ENCODE measurements at places on chromosomes 16 and 17. TPM values are rescaled to one million over a fixed set of nuclear protein-coding genes. Genes with fewer than 3 reads are reported as not detected.

GRCh38 chr17:47358652-47359051, 34.9 kb downstream of the EFCAB13 start:
- DNase-seq, result no peak
- no peak overlapping the region for H3K27ac ChIP-seq
- H3K27me3 ChIP-seq, result no peaks in the 10 kb centered on the region
- H3K4me1 ChIP-seq, result no peaks in the 10 kb centered on the region
- peaks cover 13% of the 10 kb centered on the region for H3K36me3 ChIP-seq

PPP1R1B gene
- total RNA-seq, result 0.36 TPM

DNA sequence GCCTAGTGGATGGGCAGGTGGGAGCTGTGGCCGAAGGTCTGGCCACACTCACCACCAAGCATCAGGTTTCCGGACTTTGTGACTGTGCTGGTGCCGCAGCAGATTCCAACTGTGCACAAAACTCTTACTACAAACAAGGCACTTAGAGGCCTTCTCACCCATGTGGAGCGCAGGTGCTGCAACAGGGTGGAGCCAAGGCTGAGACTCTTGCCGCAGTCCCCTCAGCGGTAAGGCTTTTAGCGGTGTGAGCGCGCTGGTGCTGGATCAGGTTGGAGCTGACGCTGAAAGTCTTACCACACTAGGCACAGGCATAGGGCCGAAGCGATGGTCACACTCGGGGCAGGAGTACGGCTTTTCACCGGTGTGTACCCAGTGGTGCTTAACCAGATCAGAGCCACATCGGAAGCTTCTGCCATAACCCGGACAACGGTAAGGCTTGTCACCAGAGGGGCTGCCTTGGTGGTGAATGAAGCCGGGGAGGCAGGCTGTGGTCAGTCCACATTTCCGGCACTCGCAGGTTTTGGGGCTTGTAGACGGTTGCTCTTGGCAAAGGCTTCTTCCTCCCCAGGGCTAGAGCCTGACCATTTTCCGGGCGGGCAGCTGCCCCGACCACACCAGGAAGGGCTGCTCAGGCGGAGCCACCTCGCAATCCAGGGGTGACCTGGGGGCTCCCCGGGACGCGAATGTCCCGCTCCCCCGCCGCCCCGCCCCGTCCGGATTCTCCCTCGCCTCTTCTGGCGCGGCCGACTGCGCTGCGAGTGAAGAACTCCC, 1.0 kb upstream of the ARMC5 start:
- H3K27ac ChIP-seq, result peak overlapping the region; percentile 99
- peaks cover 70% of the 10 kb centered on the region for H3K4me1 ChIP-seq
- no peak for DNase-seq
- H3K4me3 ChIP-seq, result peak overlapping the region; percentile 83
- H3K36me3 ChIP-seq, result peaks cover 16% of the 10 kb centered on the region
- no peaks in the 10 kb centered on the region for H3K27me3 ChIP-seq

COX4I1 gene
- 1,881 TPM for total RNA-seq

GRCh38 chr17:43694081-43694870, 32.6 kb upstream of the MEOX1 start:
- peaks cover 23% of the 10 kb centered on the region for H3K4me1 ChIP-seq
- H3K27me3 ChIP-seq, result no peaks in the 10 kb centered on the region
- H3K4me3 ChIP-seq, result no peak overlapping the region
- peak; percentile 55 for DNase-seq

DNA sequence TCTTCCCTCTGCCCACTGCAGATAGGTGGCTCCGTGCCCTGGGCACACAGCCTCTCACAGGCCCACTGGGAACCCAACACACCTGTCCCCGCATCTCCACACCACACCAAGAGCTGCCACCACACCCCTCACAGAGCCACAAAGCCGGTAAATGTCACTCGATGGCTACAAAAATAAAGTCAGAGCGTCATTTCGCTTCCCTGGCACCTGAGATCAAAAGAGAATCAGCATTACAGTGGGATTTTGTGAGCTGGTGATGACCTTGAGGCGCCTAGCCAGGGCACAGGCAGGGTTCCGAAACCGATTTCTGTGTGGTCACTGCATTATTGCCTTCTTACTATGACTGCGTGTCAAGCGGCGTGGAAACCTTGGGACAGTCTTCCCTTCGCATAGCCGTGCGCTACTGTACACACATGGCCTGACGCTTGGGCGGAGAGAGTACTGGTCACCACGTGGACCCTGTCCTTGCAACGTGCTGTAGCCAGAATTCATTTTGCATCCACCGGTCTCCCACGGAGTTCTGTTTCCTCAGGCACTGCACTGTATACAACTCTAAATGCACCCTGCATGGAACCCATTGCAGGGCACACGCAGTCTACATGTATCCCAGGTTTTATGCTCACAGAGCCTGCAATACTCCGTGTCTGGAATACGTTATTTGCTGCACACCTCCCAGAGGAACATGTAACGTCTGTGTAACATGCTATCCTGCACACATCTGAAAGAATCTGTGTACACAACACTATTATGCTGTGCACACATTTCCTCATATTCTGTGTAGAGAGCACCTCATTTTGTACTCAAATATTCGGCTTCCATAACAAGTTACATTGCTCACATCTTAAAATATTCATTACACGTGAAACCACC, 5.8 kb upstream of the FOXF1 start:
- H3K27me3 ChIP-seq, result peaks cover 100% of the 10 kb centered on the region
- no peaks in the 10 kb centered on the region for H3K36me3 ChIP-seq
- no peak overlapping the region for H3K27ac ChIP-seq

DNA sequence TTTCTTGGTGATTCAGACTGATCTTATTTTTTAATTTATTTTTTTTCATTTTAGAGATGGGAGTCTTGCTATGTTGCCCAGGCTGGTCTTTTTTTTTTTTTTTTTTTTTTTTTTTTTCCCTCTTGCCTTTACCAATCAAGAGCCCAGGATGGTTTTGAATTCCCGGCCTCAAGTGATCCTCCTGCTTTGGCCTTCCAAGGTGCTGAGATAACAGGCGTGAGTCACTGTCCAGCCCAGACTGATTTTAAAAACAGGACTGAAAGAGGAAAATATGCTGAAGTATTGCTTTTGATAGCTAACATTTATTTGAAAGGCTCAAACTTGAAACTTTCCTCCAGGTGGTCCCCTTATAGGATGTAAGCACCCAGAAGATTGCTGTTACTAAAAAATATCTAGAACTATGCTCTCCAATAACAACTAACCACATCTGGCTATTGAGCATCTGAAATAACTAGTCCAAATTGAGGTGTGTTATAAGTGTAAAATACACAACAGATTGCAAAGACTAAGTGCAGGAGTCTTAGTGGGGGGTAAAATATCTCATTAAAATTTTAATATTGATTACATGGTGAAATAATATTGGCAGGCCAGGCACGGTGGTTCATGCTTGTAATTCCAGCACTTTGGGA, 15.8 kb upstream of the BRIP1 start:
- H3K4me1 ChIP-seq, result no peaks in the 10 kb centered on the region
- no peak for DNase-seq
- H3K36me3 ChIP-seq, result peaks cover 79% of the 10 kb centered on the region
- no peaks in the 10 kb centered on the region for H3K27me3 ChIP-seq
- no peak overlapping the region for H3K4me3 ChIP-seq
- H3K27ac ChIP-seq, result no peak overlapping the region
